ENCODE measurements at places on chromosomes 5 and 9. TPM values are rescaled to one million over a fixed set of nuclear protein-coding genes. Genes with fewer than 3 reads are reported as not detected.

- DNase-seq = no peak
Measured at GRCh38 chr9:95435074-95435728, 81.6 kb downstream of the PTCH1 start.

DNA sequence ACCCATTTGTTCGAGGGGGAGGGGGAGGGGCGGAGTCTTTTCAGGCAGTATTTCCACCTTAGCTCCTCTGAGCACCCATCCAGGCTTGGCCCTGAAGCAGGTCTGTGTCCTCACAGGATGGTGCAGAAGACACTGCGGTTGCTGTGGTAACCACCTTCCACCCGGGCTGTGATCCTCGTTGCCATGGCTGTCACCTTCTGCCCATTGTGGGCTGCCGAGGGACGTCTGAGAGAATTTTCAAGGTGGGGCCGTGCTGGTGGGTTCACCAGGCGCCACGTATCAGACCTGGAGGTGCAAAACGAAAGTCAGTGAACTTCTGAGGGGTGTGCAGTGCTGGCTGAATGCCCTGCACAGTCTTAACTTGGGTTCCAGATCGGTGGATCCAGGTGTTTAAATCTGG lies 26.7 kb downstream of the POLR1E start:
- no peak for DNase-seq

The EGR1 gene
- 4.8 TPM for total RNA-seq

DNA sequence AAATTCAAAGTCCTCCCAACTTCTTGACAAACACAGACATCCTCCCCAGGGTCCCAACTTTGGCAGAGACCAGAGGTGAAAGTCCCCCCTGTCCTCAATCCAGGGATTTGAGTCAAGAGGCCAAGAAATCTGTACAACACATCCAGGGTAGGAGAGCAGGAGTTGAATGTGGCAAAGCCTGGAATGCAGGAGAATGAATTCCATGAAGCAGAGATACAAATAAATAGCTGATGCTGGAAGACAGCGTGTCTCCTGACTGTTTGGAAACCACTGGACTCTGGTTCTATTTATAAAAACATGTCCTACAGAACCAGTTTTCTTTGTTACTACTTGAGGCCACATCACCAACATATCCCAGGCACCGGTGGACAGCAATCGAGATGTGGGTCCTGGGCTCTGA lies 43.7 kb upstream of the SLIT3 start:
- no peak for DNase-seq

DNA sequence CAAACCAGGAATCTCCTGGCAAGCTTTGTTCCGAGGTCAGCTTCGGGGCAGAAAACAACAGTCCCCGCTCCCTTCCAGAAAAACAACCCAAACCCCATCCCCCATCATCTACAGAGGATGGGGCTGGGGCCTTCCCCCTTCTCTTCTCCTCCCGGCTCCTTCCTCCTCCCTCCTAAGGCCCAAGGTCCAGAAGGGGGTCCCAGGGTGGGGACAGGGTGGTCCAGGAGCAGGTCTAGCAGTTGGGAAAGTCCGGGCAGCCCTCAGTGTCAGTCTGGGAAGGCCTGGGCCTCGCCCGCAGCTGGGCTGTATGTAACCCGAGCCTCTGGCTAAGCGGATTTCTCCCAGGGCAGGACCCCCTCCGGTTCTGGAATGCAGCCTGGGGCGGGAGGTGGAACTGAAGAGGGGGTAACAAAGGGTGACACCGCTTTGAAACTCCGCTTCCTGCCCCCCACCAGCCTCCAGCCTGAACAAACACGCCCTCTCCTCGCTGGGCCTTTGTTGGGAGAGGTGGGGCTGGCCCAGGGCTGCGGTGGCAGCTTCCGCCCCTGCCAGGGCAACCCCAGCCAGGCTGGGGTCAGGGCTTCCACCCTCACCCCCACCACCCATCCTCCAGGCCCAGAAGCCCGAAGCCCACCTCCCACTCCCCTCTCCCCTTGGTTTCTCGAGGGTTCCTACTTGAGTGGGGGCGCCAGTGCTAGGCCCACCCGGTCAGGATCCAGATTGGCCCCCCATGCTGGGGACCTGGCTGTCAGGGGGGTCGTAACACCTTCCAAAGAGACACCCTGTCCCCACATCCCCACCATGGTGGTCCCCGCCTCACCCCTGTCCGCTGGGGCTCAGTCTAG lies 63.5 kb downstream of the C9orf50 start:
- DNase-seq = no peak

All from dermis blood vessel endothelial cell (primary cell).